ENCODE measurements at places on chromosomes 1 and 21.
A peak's percentile ranks its signal among the peaks of the same experiment; 100 is the strongest.

DNA sequence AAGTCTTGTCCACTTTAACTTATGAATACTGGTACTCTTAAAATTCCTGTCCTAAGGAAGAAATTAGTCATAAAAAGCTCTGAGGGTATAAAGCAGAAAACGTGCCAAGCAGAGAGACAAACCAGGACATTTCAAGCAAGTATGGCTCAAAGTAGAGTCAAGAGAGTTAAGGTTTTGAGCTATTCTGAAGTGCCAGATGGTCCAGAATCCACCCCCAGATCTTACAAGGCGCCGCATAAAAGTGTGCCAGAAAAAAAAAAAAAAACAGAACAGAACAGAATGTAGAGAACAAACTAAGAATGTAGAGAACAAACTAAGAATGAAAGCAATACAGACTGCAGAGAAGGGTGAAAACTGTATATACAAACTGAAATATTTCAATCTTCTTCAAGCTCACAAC is 12.5 kb downstream of the EPS15 start:
- peak; percentile 68 for DNase-seq

DNA sequence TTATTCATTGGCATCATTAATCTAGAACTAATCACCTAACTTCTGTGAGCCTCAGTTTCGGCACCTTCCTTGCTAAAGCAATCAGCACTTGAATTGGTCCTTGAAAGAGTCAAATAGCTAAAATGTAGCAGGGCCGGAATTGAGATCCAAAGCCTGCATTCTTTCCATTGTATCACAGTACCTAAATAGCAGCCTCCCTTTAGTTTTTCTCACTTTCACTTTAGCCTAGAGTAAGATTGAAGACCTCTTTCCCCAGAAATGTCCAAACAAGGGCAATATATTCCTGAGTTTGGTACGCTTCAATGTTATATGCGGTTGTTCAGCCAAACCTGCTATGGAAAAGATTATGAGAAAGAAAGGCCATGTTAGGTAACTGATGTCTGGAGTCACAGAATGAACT is 121.9 kb upstream of the BMP8A start:
- DNase-seq, result no peak

DNA sequence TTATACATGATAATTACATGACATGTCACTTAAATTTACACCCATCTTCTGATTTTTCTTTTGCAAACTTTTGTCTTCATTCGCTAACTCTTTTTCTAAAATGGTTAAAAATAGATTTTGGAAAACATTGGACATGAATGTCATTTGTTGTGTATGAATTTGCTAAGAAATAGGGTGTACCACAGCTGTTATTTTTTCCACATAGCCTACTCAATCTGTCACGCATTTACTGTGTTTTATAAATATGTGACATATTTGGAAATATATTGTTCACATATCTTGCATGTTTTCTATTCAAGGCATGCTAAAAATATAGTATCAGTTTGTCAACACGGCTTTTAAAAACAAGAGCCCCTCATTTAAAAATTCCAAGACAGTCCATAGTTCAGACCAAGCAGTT is 47.9 kb upstream of the TARBP1 start:
- DNase-seq, result no peak

DNA sequence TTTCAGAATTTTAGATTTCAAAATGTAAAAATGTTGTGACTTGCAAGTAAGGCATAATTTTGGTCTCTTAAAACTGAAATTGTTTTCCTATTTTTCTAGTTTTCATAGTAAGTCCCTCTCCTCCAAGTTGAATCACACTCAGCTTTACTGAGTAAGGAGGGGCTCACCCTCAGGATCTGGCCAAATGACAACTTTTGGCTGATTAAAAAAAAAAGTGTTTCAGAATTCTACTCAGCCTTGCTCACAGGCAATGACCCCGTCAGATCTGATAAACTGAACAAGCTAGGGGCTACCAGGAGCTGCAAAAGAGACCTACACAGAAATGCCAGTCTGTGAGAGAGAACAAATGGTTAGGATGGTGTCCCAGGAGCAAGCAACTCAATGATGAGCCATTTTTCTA is 159.8 kb downstream of the PBX1 start:
- DNase-seq, result peak; percentile 48

DNA sequence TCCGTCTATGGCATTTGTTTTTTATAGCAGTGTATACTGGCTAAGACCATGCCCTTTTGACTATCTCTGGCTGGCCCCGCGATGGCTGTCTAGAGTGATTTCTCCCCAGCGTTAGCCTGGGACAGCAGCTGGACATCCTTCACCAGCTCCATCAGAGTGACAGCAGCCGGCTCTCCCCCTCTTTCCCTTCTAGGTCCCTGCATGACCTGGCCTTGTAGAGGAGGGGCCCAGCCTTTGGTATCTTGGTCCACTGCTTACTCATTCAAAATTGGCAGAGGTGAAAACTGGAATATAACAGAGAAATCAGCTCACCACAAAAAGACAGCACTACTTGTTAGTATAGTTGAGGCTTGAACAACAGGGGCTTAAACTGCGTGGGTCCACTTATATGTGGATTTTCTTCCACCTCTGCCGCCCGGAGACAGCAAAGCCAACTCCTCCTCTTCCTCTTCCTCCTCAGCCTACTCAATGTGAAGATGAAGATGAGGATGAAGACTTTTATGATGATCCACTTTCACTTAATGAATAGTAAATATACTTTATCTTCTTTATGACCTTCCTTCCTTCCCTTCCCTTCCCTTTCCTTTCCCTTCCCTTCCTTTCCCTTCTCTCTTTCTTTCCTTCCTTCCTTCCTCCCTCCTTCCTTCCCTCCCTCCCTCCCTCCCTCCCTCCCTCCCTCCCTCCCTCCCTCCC is 29.4 kb upstream of the B3GALNT2 start:
- no peak for DNase-seq

DNA sequence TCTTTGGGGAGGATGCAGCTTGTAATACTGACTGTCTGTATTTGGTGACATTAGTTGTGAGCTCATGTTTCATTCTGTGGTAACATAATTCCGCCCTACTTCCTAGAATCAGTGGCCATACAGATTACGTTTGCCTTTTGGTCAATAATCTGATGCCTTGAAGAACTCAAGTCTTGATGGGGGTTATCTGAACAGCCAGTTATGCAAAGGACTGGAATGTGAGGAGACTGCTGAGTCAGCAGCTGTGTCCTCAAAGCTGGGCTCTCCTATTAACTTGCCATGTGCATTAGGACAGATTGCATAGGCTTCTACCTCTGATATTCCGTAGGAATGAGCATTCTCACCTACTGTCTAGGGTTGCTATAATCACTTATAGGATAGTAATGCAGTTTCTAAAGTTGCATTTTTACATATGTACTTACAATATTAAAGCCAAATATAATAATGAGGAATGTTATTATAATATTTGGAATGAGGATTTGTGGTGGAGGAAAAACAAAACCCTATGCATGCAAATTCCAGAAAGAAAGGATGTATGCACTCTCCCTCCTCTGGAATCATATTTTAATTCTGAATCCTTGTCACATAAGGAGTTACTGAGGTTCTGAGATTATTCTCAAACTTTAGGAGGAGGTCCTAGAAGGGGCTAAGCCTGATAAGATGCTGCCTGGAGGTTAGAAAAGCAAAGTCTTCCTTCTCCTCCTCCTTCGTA is 116.0 kb downstream of the NOS1AP start:
- peak; percentile 4 for DNase-seq

DNA sequence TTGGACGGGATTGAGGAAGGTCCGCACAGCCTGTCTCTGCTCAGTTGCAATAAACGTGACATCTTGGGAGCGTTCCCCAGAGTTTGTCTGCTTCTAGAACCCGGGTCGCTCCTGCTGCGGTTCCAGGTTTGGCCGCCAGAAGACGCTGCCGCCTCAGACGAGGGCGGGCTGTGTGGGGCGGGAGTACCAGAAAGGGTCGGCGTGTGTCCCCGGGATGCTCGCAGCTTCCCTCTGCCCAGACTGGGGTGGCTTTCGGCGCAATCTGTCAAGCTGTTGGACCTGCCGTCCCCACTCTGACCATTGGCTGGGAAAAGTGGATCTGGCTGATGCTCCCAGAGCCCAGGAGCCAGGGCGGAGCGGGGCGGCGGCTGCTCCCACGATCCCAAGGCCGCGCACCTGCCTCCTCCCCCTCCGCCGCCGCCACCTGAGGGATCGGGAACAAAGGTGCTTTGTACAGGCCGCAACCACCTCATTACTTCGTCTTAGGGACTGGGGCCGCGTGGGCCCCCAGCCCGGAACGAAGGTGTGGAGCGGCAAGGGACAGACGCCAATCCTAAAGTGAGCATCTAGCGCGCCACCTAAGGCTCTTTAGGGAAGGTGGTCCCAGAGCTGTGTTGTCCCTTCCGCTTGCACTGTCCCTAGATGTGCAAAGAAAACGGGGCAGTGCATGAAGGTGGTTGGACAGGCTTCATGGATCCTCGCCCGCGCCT is 683 bp upstream of the EFNA4 start:
- no peak for DNase-seq

GRCh38 chr1:160117709-160118183 is 2.2 kb downstream of the ATP1A2 start:
- DNase-seq, result peak; percentile 72

GRCh38 chr1:223662943-223663342 is 2.6 kb downstream of the CAPN8 start:
- no peak for DNase-seq

DNA sequence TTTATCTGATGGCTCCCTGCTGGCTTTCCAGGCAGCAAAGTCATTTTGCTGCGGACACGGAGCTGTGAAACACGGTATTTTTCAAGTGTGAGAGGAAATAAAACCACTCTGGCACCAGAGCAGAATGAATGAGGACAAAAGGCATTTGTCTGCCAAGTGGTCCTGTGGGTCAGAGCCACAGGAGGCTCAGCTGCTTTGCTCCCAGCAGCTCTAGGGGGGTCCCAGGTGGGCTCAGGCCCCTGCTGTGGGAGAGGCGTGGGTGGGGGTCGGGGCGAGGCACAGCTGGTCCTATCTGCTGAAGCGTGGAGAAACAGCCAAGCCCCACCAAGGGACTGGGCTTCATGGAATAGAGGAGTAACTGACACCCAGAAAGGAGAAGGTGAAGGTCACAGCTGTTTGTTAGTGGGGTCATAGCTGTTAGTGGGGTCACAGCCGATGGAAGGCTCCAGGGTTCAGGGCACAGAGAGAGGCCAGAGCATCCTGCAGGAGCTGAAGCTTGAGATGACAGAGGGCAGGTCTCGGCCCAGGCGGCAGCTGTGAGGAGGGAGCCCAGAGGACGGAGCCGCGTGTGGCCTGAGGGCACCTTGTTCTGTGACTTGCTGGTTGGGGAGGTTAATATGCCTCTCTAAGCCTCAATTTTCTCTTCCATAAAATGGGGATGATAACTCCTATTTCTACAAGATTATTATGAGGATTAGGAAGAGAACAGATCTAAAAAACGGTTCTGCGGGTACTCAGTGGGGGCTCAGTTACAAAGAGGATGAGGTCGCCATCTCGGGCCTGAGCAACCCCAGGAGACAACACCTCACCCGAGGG is 7.1 kb downstream of the KIF17 start:
- no peak for DNase-seq

DNA sequence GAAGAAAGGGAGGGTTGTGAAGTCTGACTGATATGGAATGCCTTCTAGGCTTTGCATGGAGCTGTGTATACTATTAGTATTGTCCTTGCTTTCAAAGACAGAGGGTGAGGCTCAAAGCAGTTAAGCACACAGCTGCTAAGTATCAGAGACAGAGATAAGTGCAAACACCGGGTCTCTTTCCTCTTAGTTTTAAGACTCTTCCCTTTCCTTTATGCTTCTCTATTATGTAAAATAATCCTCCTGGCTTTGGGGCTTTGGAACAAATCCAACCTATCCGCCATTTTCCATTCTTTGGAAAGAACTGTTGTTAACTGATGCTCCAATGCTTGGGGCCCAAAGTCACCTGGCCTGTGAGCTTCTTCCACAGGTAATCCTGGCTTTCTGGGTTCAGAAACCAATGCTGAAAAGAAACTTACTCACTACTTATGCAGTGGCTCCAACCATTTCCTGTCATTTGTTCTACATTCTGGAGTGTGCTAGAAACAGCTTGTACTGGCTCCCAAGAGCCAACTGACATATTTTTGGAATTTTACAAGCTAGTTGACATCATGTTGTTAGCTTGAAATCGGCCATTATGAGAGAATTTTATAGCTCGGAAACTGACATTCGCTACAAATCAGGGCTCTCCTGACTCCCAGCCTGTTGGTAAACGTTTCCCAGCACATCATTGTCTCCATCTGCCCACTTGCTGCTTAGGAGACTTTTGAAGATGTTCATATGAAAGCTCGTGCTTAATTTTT is 67.5 kb downstream of the DNTTIP2 start:
- DNase-seq, result no peak

- no peak for DNase-seq
Measured at GRCh38 chr1:200985481-200985880, 38.0 kb downstream of the KIF21B start.

GRCh38 chr1:208562151-208562960 is 318.2 kb upstream of the PLXNA2 start:
- DNase-seq, result no peak

DNA sequence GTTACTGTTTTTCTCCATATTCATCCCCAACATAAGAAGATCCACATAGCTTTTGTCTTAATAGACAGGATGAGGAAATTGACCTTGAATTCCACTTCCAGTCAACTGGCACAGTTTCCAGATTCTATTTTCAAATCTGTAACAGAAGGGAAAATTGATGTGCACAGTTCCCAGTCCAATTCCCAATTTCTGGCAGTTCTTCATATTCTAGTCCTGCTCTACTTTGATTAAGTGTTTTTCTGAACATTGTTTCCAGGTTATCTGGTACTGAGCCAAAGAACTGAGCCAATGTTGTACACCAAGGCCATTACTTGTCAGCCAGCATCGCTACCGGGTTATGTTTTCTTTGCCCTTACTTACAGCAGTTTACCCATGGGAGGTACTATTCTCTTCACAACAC is 1755.4 kb downstream of the PLA2G4A start:
- DNase-seq, result no peak

DNA sequence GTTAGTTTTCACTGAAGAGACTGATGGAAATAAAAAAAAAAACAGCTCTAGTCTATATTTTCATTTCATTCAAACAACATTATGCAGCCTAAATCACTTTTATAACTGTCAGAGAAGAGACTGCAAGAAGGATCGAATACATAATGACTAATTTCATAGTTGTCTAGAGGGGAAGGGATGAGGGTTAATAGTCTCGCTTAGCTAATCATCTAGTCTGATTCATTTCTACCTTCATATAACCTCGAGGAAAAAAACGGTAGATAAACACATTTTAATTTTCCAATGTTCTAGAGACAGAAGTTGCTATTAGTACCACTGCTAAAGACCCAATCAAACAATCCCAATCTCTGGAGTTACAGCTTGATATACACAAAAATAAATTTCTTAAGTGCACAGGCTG is 3.5 kb downstream of the FUBP1 start:
- no peak for DNase-seq

GRCh38 chr21:44855572-44855971 is 17.9 kb downstream of the PTTG1IP start:
- DNase-seq, result no peak

All from muscle of back (tissue), 13 donors.